ENCODE measurements at places on chromosomes 11 and 22. TPM values are rescaled to one million over a fixed set of nuclear protein-coding genes. Genes with fewer than 3 reads are reported as not detected.

PKNOX2 gene
- total RNA-seq, result not detected

- DNase-seq, result peak; percentile 23
These were observed 1.6 kb downstream of the HNRNPUL2 start for GRCh38 chr11:62725646-62726045.

PLEKHA7 gene
- total RNA-seq, result 6.4 TPM

GRCh38 chr11:22761066-22761465 is 68.5 kb downstream of the SVIP start:
- DNase-seq, result no peak

- DNase-seq, result no peak
These were observed 46.9 kb downstream of the OR4D9 start for GRCh38 chr11:59558270-59558643.

PLA2G3 gene
- total RNA-seq, result not detected

- DNase-seq, result no peak
These were observed 1473.5 kb upstream of the TENM4 start for GRCh38 chr11:80914311-80914710.

- DNase-seq, result no peak
These were observed 289.6 kb downstream of the ETS1 start for GRCh38 chr11:128297805-128298204.

DDB1 gene
- 389 TPM for total RNA-seq

- no peak for DNase-seq
These were observed 37.0 kb upstream of the PAK1 start for GRCh38 chr11:77510851-77511250.

- DNase-seq, result peak; percentile 30
These were observed 4.4 kb downstream of the TSG101 start for GRCh38 chr11:18522388-18522787.

DNA sequence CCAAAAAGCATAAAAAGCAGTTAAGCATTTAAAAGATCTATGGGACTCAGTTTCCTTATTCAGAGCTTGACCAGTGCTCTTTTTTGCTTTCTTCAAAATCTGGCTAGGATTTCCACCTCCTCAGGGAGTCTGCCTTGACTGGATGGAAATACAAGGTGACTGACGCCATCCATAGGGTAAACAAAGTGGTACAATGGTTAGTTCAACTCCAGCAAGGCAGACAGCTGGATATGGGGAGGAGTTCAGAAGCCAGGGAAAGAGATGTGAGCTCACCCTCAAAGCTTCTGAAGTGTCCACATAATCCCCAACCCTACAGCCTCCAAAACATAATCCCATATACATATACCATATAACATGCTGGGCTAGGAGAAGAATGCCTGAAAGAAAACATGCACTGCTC is 52.0 kb downstream of the KIRREL3 start:
- no peak for DNase-seq

GRCh38 chr11:9899676-9900075 is 235.8 kb downstream of the SWAP70 start:
- no peak for DNase-seq

Measured in dermis blood vessel endothelial cell (primary cell).